AG04449 (cell line): ENCODE measurements at places on chromosomes 12 and 14.

DNA sequence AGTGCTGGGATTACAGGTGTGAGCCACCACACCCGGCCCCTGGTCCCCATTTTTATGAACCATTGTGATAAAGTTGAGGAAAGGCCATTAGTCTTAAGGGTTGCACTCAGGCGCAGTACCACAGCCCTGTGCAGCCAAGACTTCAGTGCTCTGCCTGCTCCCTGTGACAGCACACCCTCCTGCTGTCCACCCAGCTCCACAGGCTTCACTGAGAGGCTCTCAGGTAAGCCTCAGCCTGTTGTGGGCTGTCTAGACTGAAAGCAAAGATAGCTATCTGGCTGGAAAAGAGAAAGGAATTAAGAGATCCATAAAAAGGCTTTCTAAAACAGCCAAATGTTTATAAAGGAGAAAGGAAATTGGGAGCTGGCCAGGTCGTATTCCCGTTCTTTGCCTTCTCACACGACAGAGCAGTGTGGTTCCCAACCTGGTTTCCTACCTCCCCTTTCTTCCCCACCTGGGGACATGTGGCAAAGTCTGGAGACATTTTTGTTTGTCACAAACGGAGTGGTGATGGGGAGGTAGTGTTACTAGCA, 19.1 kb upstream of the DNM1L start:
- no peak for DNase-seq

- DNase-seq, result no peak
Observed at GRCh38 chr12:102811110-102811737, 105.8 kb downstream of the PAH start.

GRCh38 chr12:10235761-10236631, 23.3 kb downstream of the GABARAPL1 start:
- no peak for DNase-seq

- no peak for DNase-seq
Observed at GRCh38 chr14:24662753-24663152, 28.8 kb upstream of the GZMB start.

- no peak for DNase-seq
Observed at GRCh38 chr14:47549886-47550285, 125.5 kb downstream of the MDGA2 start.

DNA sequence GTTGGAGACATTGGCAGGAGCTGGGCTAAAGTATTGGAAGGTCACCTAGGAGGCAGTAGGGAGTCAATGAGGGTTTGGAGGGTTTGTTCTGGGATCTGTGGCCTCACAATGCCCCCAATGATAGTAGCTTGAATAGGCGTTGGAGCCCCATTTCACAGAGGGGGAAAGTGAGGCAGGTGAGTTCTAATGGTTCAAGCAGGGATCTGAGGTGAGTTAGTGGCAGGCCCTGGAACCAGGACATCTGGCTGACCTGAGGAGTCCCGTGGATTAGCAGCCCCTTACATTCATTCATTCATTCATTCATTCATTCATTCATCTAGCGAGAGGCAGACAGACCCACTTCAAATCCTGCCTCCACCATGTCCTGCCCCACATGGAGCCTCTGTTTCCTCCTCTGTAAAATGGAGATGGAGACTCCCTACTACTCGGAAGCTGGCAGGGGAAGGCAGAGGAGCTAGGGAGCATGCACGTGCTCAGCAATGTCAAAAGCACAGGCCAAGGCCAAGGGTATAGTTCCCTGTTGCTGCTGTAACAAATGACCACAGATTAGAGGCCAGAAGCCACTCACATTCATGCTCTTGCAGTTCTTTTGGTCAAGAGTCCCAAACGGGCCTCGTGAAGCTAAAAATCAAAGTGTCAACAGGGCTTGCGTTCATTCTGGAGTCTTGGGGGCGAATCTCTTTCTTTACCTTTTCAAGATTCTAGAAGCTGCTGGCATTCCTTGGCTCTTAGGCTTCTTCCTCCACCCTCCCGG, 2.2 kb upstream of the TMEM119 start:
- no peak for DNase-seq
